ENCODE measurements at places on chromosomes 3 and 15. TPM values are rescaled to one million over a fixed set of nuclear protein-coding genes. Genes with fewer than 3 reads are reported as not detected.

DNA sequence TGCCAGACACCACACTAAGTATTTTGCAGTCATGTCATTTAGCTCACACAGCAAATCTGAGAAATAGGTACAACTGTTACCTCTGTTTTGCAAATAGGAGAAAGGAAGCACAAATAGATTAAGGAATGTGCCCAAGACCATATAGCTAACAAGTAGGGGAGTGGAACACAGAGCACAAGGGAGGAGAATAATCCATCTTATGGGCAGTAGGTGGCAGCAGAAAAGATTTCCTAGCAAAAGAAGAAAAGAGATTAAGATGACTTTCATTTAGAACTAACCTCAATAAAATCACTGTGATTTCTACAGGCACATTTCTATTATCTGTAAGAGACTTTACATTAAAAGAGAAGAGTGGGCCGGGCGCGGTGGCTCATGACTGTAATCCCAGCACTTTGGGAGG is 49.1 kb downstream of the NR1I2 start:
- no peak overlapping the region for H3K27ac ChIP-seq
- H3K27me3 ChIP-seq: no peaks in the 10 kb centered on the region

The RHOV gene
- 4.7 TPM for total RNA-seq

- H3K27ac ChIP-seq: no peak overlapping the region
- no peaks in the 10 kb centered on the region for H3K36me3 ChIP-seq
- H3K27me3 ChIP-seq: no peaks in the 10 kb centered on the region
- no peaks in the 10 kb centered on the region for H3K4me1 ChIP-seq
These were observed 106.6 kb upstream of the PTPRG start for GRCh38 chr3:61454801-61455200.

DNA sequence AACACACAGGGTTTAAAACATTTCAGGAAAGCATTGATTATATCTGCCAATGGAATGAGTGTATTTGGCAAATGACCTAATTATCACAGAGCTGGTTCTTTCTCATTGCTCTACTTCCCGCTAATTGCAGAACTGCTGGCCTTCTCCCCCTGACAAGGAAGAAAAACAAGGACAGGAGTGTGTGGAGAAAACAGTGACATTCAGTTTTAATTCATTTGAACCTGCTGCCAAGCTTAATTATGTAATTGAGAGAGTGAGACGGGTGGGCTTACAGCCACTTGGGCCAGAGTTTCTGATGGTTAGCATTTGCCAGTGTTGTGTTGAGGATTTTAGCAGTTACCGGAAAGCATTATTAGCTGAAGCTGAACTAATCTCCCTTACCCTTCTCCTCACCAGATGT is 301.4 kb downstream of the RBMS3 start:
- H3K27me3 ChIP-seq: no peaks in the 10 kb centered on the region
- no peak for DNase-seq
- H3K27ac ChIP-seq: no peak overlapping the region
- no peak overlapping the region for H3K4me3 ChIP-seq
- no peaks in the 10 kb centered on the region for H3K4me1 ChIP-seq

The HDDC3 gene
- 9.1 TPM for total RNA-seq
